LHCN-M2 (cell line): ENCODE measurements at places on chromosomes 1 and 21. TPM values are rescaled to one million over a fixed set of nuclear protein-coding genes. Genes with fewer than 3 reads are reported as not detected.

The ZMPSTE24 gene
- 53.0 and 56.5 TPM in 2 replicates for total RNA-seq

The SELL gene
- not detected in 2 replicates for total RNA-seq

The TMEM54 gene
- total RNA-seq, result 48.5 and 60.5 TPM in 2 replicates

The LMOD1 gene
- 0.13 and 0.29 TPM in 2 replicates for total RNA-seq

The S100B gene
- total RNA-seq, result not detected in 2 replicates

The TRIM63 gene
- not detected in 2 replicates for total RNA-seq

The S100A12 gene
- not detected in 2 replicates for total RNA-seq

The AMY1A gene
- total RNA-seq, result not detected in 2 replicates

The OR2L2 gene
- total RNA-seq, result not detected in 2 replicates

The LRRC8C gene
- total RNA-seq, result 4.8 and 5.7 TPM in 2 replicates

The UTS2 gene
- total RNA-seq, result not detected in 2 replicates

The POLR3C gene
- 36.5 and 43.6 TPM in 2 replicates for total RNA-seq

The LRRC71 gene
- total RNA-seq, result not detected in 2 replicates

The PER3 gene
- total RNA-seq, result 2.5 and 3.1 TPM in 2 replicates

The RRP1B gene
- total RNA-seq, result 36.8 and 37.4 TPM in 2 replicates

The TRABD2B gene
- total RNA-seq, result not detected in 2 replicates

The TMEM51 gene
- total RNA-seq, result 9.5 and 12.1 TPM in 2 replicates

The PADI1 gene
- total RNA-seq, result 1.2 and 1.3 TPM in 2 replicates

The RNPC3 gene
- total RNA-seq, result 6.2 and 6.5 TPM in 2 replicates
